Stimulated activated CD8-positive, alpha-beta memory T cell treated with anti-CD3 and anti-CD28 coated beads, Interleukin-2, amount 100 ng/mL, for 1 hour (primary cell): ENCODE measurements at places on chromosomes 5 and 9.
A peak's percentile ranks its signal among the peaks of the same experiment; 100 is the strongest.

DNA sequence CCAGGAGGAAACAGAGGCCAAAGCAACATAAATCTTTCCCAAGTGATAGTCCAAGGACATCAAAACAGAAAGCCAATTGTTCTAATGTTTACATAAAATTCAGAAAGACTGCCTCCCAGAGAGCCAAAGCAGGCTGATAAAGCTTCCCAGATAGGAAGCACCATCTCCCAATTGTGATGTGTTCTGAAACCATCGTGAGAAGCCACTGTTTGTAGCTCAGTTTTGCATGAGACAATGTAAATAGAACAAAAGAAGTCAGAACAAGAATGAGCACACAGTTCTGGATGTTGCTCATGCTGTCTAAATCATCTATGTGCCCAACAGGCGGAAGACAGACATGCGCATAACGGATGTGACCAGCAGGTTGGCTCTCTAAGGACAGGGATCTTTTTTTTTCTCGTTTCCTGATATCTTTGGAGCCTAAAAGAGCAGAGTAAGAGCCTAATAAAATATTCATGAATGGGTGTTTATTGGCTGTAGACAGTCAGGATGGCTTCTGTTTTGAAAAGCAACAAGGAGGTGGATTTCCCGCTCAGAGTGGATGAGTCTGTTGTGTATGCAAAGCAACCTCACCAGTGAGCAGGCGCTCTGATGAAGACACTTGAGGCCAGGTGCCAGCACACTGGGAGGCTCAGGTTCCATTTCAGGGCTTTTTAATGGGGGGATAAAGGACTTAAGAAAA, 113.6 kb downstream of the GNA14 start:
- DNase-seq = no peak

DNA sequence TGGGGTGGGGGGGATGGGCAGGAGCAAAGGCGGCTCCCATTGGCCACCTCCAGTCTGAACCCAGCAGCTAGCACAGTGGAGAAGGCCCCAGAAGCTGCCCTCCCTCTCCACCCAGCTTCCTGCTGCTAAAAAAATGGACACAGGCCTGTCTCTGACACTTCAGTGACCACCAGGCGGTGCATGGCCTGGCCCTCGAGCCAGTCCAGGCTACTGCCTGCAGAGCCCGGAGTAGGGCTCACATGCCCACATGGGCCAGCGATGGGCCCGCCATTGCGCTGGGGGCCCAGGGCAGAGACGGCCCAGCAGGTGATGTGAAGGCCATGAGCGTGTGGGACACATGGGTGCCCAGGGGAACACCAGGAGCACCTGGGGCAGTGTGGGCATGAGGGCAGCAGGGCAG, 52.1 kb upstream of the NOTCH1 start:
- no peak for DNase-seq

DNA sequence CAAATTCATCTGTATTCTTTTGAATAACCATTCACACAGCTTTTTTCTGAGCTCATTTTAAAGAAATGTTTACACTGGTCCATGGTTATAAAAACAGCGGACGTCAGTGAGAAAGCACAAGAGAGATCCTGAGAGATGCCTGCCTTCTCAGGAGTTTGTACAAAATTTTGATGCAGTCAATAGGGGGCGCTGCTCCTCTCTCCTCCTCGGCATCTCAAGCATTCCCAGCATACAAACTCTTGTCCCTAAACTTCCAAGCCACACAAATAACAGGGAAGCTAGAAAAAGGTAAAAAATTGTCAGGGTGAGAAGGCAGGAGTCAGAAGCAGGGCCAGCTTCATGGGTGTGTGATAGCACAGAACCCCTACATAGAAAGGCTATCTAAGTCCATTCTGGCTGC, 11.2 kb upstream of the CCDC152 start:
- DNase-seq = no peak

DNA sequence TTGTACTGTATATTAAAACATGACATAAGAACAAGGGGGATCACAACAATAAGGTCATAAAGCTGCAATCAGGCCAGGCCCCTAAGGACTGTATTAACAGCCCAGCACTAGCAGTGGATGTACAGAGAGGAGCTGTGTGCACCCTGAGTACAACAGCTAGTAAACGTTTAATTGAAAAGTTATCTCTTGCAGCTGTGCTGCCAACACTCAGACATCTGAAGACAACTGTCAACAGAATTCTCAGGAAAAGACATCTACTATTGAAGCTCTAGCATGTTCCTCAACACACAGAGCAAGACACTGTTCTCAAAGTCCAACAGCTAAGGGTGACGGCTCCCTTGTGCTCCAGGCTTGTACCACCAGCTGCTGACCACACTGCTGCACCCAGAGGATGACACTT, 199.6 kb downstream of the DCP2 start:
- DNase-seq = no peak

GRCh38 chr5:11110128-11110527, 349.1 kb upstream of the DAP start:
- DNase-seq = no peak

DNA sequence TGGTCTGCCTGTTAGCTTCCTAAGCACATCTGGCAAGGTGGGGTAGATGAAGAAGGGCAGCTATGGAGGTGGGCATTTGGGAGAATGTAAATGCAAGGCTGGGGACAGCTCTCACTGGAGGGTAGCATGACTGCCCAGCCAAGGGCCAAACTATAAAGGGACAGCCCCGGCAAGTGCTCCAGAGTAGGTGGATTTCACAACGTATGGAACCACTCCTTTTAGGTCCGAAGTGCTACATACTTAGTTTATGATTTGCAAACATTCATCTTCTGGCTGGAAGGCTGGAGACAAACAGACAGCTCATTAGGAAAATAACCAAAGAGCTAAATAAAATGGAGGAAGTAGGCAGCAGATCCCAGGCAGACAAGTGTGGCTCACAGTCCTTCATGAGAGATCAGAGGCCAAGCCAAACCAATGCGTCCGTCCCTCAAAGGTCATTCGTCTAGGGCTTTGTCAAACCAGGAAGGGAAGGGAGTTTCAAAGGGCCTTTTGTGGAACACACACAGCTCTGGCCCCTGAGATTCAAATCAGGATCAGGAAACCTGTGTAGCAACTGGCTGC, 42.5 kb upstream of the GLRX start:
- DNase-seq = no peak

DNA sequence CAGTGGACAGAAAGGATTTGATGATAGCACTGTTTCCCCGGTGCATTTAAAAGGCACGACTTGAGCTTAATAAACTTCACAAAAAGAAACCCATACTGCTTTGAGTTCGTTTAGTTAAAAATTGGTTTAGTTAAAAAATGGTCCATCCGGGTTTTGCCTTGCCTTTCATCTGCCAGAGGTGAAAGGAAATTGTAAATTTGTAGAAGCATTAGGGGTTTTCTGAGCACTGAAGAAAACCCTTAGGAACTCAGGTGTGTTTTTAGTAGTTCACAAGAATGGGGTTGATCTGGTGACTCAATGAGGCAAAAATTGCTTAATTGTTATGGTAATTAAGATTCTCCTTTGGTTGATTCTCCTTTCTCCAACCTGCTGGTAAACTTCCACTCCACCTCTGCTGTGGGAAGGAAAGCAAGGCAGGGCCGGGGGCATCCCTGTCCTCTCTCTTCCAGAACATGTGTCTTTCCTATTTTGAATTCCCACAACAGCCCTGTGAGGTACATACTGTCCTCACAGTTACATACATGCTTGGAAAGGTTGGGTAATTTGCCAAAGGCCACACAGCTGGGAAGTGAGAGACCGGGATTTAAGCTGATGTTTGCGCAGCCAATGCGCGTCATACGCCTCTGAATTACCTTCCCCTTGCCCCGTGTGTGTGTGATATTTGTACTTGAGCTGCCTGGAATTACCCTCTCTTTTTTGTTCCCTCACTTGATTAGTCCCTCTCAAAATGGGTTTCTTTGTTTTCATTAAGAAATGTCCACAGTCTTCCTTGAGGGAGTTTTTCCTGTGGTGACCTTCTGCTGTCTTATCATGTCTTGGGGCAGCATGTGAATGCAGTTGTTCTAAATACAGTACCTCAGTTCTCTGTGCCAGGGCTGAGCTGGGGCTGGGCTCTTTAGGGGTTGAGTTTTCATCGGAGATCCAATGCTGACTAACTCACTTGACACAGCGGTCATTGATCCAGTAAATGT, 94.4 kb downstream of the ARHGAP26 start:
- no peak for DNase-seq

- no peak for DNase-seq
Observed at GRCh38 chr5:52844885-52845284, 57.2 kb downstream of the ITGA1 start.

- no peak for DNase-seq
Observed at GRCh38 chr5:91434348-91434747, 51.2 kb upstream of the ARRDC3 start.

GRCh38 chr9:97840521-97840920, 12.5 kb upstream of the FOXE1 start:
- no peak for DNase-seq

GRCh38 chr5:180090098-180090768, 18.7 kb upstream of the RNF130 start:
- DNase-seq = peak; percentile 64

DNA sequence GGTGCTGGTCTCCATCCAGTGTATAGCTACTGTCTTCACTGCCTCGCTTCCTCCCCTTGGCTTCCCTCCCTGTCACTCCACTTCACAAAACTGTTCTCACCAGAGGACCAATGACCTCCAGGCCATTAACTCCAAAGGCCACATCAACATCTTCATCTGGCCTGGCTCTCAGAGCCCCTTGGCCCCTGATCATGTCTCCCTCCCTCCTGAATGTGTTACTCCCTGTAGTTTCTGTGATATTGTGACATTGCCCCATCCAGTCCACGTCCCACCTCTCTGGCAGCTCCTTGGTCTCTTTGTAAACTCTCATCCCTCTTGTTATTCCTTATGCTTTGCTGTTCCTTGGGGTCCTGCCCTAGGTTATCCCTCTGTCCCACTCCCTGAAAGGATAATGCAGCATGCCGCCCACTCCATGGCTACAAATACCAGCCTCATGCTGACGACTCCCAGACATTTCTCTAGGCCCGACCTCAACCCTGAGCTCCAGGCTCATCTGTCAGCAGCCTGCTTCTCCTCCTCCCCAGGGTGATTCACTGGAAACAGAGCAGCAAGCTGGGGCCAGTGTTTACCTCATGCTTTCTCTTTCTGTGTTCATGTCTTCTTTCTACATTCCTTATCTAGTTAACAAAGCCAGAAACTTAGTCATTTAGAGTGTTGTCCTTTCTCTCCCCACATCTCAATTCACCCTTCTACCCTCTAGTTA, 312.2 kb downstream of the SPOCK1 start:
- DNase-seq = no peak

GRCh38 chr9:4243113-4243512, 56.8 kb downstream of the GLIS3 start:
- DNase-seq = no peak

GRCh38 chr5:179120951-179121666, 60.9 kb downstream of the ZNF354C start:
- no peak for DNase-seq

GRCh38 chr9:112750016-112750763, at the start of gene SNX30:
Gene SNX30, plus strand, starts transcription at chr9:112750760. Its CDS starts 242 bp downstream, at chr9:112751002.
- DNase-seq = peak; percentile 67

DNA sequence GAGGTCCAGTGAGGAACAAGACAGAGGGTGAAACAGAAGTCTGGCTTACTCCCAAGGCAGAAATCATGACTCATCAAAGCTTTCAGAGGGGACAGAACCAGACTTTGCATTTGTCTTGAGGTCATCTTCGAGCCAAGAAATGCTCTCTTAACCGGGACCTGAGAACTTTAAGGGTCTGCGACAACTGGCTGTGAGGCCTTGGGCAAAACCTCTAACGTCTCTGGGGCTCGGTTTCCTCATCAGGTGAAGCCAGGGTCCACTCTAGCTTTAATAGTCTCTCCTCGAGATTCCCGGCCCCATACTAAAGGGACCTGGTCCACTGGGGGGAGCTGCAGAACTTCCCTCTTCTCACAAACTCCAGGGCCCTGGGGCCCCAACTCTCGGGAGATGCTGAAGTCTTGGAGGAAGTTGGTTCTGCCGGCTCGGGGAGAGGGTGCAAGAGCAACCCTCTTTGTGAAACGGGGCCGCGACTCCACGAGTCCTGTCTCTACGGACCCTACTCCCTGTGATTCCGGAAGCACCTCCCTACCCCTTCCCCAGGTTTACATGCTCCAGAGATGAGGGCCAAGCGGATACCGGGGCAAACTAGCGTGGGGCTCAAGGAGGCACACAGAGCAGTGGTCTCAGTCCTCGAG, 2.6 kb downstream of the GLIS3 start:
- no peak for DNase-seq

- no peak for DNase-seq
Observed at GRCh38 chr5:14671414-14671813, 6.9 kb downstream of the OTULIN start.

GRCh38 chr5:145903867-145904266, 31.1 kb upstream of the GRXCR2 start:
- DNase-seq = no peak

- no peak for DNase-seq
Observed at GRCh38 chr5:148899993-148900392, 73.6 kb downstream of the ADRB2 start.

DNA sequence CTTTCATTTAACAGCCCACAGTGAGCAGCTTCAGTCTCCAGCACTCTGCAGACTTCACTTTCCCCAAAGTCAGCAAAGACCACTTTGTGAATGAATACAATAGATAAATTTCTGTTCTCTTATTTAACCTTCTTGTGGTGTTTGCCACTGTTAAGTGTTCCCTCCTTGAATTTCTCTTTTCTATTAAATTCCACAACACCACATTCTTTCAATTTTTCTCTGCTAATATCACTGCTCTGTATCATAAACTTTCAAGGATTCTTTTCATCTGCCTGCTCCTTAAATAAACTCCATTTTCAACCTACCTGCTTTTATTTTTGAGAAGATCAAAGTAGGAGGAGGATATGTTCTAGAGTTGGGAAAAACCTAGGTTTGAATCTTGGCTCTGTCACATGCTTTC, 739.5 kb upstream of the GRAMD2B start:
- DNase-seq = no peak

DNA sequence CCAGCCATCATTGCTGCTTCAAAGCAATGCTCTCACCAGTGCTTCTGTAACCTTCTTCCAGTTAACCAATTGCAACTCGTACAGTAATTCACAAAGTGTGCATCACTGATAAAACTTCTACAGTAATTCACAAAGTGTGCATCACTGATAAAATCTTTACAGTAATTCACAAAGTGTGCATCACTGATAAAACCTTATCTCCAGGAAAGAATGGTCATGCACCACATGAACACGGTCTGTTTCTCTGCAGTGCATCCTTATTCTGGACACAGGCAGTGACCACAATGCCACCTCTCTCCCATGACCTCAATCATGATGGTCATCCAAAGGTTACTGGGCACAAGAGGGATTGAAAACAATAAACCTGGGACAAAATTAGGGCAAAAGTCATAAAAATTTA, 153.6 kb downstream of the TSSK1B start:
- no peak for DNase-seq

GRCh38 chr5:12669326-12669725, 765.1 kb upstream of the CTNND2 start:
- DNase-seq = no peak

DNA sequence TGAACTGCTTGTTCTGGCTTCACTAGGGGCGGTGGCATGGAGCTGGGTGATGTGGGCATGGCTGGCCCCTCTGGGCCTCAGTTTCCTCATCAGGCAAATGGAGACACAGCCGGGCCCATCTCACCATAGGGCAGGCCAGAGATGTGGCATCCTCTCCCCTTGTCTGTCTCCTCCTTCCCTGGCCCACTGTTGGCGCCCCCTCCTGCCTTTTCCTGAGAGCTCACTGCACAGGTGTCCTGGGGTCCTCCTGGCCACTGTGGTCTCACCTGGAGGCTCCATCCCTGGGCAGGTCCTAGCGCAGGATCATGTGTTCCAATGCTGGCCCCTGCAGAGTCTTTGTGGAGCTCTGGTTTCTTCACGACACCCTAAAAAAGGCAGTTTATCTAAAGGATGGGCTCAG, 53.5 kb downstream of the NEK6 start:
- no peak for DNase-seq
